ENCODE measurements at places on chromosomes 13 and 19. TPM values are rescaled to one million over a fixed set of nuclear protein-coding genes. Genes with fewer than 3 reads are reported as not detected.

Gene ZNF813
- total RNA-seq: 5.6 TPM

Gene ZNF529
- 17.8 TPM for total RNA-seq

Gene GJB2
- not detected for total RNA-seq

Gene ZNF177
- 3.8 TPM for total RNA-seq

Gene KCNN1
- total RNA-seq: 63.5 TPM

Gene CGB8
- total RNA-seq: not detected

Gene MAB21L1
- not detected for total RNA-seq

Gene ANGPTL8
- not detected for total RNA-seq

Gene FGF22
- total RNA-seq: 0.19 TPM

Gene CGB2
- not detected for total RNA-seq

Gene RPS15
- 1,696 TPM for total RNA-seq

Gene NLRP7
- not detected for total RNA-seq

Gene FLT1
- total RNA-seq: 5.2 TPM

Gene NLRP11
- total RNA-seq: 0.52 TPM

DNA sequence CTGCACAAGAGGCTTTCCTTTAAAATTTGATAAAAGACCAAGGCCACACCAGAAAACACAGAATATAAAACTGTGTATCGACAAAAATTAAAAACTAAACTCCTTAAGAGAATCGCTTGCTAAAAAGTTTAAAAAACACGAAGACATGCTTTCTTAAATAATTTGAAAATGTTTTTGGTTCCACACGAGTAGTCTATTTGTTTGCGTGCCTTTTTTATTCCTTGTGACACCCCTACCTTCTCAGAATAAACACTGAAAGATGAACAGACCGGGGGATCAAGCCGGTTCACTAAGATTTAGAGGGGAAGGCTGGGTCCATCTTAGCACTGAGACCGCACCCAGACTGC lies 256.4 kb upstream of the STARD13 start:
- no peak for DNase-seq

GRCh38 chr19:46049597-46049996 lies 8.8 kb upstream of the IGFL4 start:
- DNase-seq: peak; percentile 23

DNA sequence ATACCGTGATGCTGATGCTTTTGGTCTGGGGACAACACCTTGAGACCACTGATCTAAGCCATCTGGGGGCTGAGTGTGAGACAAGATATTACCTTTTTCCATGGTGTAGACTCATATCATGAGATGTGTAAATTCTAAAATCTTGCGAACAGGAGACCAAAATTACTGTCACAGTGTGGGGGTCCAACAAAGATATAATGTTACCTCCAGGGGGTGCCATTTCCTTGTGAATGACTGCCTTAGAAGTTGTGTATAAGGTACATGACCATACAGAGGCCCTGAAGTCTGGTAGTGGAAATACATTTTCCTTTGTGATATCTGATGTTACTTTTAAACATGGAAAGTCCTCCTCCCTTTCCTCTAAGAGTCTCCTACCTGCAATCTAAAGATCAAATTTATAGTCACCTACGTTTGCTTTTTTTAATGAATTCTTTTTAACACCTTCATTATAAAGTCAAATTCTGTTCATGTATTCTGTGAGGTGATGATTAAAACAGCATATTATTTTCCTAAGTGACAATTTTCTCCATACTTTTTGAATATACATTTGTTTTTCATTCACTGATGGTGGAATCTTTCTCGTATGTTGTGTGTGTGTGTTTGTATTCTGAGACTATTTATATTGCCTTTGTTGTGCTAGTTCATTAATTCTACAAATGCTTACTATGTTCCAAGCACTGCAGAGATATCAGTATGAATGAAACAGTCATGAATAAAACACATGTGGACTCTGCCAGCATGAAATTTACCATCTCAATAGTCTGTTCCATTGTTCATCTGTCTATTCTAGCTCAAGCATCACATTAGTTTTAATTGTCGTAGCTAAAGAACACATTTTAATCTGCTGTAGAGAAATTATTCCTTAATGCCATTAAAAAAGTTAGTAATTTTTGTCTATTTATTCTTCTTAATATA lies 113.7 kb downstream of the RFC3 start:
- DNase-seq: peak; percentile 60

- no peak for DNase-seq
These were observed at the start of gene IFNL1 for GRCh38 chr19:39296055-39296645. IFNL1 (plus strand) TSS chr19:39296407; CDS start chr19:39296422, 15 bp downstream.

- DNase-seq: peak; percentile 95
These were observed at the start of the genes MAU2 and SUGP1 for GRCh38 chr19:19320361-19321140. MAU2 (plus strand) TSS chr19:19320829; CDS start chr19:19320860, 31 bp downstream. SUGP1 (minus strand) TSS chr19:19320509; CDS start chr19:19320496, 13 bp downstream.

- DNase-seq: no peak
These were observed 122.7 kb upstream of the FRY start for GRCh38 chr13:31908696-31909411.

DNA sequence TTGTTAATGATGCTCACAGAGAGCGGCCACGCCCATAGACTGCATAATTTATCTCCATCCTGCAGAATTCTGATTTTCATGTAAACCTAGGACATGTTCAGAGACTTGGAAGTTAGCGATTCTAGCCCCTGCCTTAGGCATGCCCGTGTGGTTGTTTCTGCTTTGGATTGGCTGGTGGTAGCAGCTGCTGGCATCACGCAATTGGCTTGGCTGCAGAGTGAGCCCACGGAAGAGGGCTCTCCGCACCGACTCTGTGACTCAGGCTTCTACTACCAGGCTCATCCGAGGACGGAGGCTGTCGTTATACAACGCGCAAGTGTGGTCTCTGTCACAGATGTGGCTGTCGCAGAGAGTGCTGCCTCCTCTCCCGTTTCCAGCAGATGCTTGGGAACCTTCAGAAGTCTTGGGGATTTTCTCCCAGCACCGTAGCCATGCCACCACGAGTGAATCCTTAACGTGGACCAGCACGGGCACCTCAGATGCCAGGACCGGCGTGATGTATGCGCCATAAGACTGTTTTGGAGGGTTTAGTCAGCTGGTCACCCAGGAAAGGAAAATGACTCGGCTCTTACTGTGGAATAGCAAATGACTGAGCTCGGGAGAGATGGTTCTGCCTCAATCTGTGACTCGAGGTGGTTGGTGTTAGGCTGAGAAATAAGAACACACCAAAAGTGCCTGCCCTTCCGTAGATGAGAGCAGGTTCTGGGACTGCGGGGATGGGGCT lies 61.0 kb upstream of the F7 start:
- peak; percentile 88 for DNase-seq

DNA sequence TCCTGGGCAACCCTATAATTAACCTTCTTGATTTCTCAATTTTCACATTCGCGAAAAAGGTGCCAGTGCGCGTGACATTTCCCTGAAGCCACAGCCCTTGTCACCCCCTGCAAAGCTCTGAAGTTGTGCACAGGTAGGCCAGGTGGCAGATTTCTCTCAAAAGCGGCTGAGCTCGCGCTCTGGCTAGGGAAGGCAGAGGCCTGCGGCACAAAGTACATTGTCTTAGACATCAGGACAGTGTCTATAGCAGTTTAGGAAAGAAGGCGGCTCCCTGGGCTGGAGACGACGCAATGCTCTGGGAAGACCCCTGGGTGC lies 42.9 kb upstream of the ZNF14 start:
- DNase-seq: no peak

GRCh38 chr13:40974460-40975407 lies 44.4 kb downstream of the ELF1 start:
- peak; percentile 77 for DNase-seq

- no peak for DNase-seq
These were observed 4.3 kb upstream of the IFNL2 start for GRCh38 chr19:39263912-39264305.

- DNase-seq: no peak
These were observed 21.1 kb downstream of the KBTBD6 start for GRCh38 chr13:41111454-41111853.

DNA sequence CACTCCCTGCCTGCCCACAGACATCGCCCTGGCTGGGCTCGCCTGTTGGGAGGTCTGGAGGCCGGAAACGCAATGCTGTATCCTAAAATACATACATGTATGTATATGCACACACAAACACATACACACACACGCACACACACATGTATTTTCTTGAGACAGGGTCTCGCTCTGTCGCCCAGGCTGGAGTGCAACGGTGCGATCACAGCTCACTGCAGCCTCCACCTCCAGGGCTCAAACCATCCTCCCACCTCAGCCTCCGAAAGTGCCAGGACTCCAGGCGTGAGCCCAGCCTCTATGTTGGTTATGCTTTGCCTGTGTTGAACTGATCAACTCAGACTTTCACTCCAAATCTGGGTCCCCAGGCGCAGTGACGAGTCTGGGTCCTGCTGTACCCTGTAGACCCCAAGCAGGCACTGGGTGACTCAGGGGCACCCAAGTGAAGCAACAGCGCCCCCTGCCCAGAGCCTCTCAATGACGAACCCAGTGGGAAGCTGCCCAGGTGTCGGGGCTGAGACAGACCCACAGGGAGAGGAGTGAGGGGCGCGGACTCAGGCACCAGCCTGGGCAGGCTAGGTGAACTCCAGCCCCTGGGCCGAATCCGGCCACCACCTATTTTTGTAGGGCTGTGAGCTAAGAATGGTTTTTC lies 27.4 kb upstream of the CACTIN start:
- no peak for DNase-seq

GRCh38 chr13:104648291-104648690 lies 1582.1 kb upstream of the SLC10A2 start:
- DNase-seq: no peak

DNA sequence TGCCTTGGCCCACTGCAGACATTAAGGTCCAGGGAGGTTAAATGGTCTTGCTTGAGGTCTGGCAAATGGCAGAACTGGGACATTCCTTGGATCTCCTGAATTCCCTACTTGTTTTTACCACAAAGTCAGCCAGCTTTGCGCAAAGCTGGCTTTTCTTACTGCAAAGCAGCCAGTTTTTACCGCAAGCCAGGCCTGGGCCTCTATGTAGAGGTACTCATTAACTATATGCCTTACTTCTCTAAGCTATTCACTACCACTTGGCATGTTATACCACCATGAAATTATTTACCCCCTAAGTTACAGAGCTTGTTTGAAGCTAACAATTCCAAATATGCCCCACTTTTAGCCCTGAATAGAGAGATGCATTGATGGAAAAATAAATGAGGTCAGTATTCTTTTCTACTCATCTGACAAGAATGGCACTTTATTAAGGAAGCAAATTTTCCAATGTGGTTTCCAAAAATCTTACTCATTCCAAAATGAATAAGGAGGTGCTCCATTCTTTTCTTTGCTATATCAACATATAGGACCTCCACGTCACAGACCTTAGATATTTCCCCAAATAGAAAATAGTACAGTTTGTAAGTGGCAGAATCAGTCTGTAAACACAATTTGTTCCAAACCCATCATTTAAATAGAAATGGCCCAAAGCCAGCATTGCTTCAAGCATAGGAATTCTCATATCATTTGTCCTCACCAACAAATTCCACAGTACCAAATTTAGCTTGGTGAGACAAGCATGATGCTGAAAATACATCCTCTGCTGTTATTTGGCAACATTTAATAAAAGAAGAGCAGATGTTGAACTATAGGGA lies 143.9 kb upstream of the TSC22D1 start:
- no peak for DNase-seq

- DNase-seq: no peak
These were observed 30.2 kb upstream of the CEBPG start for GRCh38 chr19:33343301-33343700.

- peak; percentile 32 for DNase-seq
These were observed 13.6 kb upstream of the EPSTI1 start for GRCh38 chr13:43005460-43006236.

GRCh38 chr13:113117335-113117872 lies 5.2 kb upstream of the F10 start:
- DNase-seq: no peak

DNA sequence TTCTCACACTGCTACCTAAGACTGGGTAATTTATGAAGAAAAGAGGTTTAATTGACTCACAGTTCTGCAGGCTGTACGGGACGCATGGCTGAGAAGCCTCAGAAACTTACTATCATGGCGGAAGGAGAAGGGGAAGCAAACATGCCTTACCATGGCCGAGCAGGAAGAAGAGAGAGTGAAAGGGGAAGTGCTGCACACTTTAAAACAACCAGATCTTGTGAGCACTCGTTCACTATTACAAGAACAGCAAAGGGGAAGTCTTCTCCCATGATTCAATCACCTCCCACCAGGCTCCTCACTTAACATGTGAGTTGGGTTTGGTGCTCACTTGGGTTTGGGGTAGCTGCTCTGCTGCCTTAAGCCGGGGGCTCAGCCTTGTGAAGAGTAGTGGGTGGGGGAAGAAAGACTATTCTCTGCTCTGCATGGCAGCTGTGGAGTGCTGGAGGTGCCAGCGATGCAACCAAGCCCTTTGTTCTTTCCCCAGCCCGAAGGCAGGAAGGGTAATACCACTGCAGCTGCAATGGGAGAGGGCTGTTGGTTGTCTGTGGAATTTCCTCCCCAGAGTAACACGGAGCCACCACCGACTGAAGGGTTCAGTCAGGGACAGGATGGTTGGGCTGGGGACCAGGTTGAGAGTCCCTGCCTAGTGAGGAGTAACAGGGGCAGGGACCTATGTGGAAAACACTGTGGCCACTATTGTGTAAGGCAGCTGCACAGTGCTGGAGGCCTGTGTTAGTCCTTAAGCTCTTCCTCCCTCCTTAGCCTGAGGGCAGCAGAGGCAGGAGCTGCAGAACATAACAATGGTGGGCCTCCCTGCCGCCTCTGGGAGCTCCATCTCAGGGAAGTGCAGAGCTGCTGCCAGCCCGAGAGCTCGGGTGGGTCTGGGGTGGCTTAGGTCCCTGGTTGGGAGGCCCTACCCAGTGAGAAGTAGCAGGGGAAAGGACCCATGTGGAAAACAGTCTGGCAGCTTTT lies 1262.5 kb downstream of the EFNB2 start:
- no peak for DNase-seq

- no peak for DNase-seq
These were observed 361.6 kb downstream of the COG6 start for GRCh38 chr13:40016953-40017660.

GRCh38 chr19:50759886-50760285 lies 10.4 kb upstream of the GPR32 start:
- peak; percentile 68 for DNase-seq

DNA sequence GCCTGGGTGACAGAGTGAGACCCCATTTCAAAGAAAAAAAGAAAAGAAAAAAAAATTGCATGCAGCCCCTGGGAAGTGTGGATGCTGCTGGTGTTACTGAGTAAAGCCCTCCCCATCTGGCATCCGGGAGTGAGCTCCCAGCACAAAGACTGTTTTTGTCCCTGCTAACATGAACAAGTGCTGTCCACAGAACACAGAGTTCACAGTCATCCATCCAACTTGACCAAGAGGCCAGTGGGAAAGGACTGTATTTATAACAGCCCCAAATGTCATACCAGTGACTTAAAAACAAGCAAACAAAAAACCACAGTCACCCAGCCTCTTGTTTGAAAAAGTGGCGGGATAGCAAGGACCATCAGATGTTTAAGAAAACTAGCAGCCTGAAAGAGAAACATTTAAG lies 10.8 kb downstream of the FBXO17 start:
- DNase-seq: no peak

GRCh38 chr13:68550330-68550729 lies 1320.2 kb upstream of the PCDH9 start:
- DNase-seq: no peak

DNA sequence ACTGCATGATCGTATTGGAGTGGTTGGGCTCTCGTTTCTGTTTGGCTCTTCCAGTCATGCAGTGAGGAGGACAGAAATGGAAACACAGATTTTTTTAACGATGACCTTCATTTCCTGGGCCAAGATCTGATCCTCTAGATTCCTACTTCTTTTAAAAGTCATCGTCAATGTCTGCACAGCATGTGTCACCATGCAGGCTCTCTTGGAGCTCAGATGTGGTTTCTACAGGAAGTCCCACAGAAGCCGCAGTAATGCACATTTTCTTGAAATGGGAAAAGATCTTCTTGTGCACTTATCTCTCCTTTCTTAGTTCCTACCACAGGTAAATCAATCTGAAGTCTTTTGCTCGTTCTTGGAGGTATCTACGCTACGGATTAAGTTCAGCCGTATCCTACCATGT lies 626.9 kb downstream of the EFNB2 start:
- no peak for DNase-seq

GRCh38 chr13:75480671-75481175 lies 1.2 kb downstream of the TBC1D4 start:
- peak; percentile 45 for DNase-seq

All from A673 (cell line).